ENCODE measurements at places on chromosomes 16 and 17. TPM values are rescaled to one million over a fixed set of nuclear protein-coding genes. Genes with fewer than 3 reads are reported as not detected.

GRCh38 chr16:969508-970385, 1.0 kb downstream of the LMF1 start:
- no peak for DNase-seq

GRCh38 chr16:88650749-88651275, at the start of gene CYBA:
CYBA (minus strand) TSS chr16:88651053; CDS start chr16:88651013, 40 bp downstream.
- peak; percentile 83 for DNase-seq

GRCh38 chr17:37689317-37689716, 46.1 kb upstream of the DDX52 start:
- peak; percentile 86 for DNase-seq

DNA sequence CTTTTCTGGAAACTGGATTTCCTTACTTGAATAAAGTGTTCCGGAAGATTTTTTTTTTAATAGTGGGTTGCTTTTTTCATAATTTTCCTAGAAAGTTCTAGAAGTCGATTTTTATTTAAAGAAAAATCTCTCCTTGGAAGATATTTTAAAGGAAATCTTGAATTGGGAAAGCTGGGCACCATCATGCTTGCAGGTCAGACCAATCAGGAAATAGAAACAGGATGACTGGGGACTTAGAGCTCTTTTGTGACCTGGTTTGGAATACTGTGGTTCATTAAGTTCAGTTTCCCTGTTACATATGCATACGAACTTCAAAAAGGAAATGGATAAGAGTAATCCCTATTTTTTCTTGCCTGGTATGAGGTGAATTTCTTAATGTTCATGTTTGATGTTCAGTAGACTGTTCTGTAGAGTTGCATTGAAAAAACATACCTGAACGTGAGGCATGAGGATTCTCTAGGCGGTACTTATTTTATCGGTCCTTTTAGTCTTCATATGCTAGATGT, 1.2 kb downstream of the NFATC3 start:
- DNase-seq: peak; percentile 69

SRCIN1 gene
- total RNA-seq: 0.90 TPM

DNA sequence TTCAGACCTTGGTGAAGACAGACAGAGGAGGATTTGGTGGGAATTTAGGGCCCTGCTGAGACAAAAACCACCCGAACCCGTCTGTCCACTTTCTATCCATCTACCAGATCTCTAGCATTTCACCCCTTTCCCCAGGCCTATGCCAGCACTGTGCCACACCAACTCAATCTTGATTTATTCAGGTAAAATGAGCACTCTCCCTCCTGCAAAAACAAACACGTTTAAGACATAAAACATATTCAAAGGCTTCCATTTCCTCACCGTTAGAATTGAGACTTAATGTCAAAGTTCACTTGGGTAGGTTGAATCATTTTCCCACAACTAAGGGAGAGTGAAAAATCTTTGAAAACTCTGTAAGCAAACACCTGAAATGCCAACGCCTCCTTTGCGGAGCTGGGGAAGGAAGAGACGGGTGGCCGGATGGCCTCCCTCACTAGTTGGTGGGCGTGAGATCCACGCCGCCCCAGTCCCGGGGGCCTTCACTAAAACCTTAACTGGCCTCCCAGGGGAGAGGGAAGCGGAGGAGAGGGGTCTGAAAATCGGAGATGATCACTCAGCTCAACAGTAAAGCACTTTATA, 862 bp downstream of the DCAKD start:
- peak; percentile 60 for DNase-seq

DNA sequence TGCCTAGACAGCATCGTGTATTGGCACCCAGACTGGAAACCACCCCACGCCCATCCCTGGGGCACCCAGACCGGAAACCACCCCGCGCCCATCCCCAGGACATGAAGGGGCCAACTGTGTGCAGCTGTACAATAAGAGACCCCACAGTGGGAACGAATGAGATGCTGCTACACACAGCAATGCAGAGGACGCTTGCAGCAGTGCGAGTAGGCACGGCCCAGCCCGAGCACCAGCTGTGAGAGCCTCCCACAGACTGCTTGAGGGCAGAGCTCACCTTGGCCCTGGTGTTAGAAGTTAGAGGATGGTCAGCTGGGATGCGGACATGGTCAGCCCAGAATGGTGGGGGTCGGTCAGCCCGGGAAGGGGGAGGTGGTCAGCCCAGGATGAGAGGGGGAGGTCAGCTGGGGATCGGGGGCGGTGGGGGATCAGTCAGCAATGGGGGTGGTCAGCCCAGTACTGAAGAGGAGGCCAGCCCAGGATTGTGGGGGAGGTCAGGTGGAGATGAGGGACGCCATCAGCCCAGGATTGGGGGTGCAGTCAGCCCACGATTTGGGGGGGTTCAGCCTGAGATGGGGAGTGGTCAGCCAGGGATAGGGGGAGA, 340.0 kb downstream of the C16orf95 start:
- no peak for DNase-seq

DNA sequence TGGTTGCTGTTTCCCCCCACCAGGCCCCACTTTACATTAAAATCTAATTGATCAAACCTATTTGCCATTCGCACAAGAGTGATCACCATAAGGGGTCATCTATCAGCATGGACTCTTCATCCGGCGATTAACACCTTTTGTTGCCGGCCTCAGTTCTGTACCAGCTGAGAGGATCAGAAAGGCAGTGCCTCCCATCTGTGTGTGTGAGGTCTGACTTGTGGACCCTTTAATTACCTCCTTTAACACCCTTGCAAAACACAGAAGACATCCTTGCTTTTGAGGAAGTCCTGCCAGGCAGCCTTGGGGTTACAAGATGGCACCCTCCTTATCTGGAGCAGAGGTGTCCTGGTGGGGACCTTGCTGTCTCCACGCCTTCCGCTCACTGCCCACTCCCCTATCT, 77.2 kb upstream of the IRX3 start:
- no peak for DNase-seq

AOC3 gene
- total RNA-seq: 8.7 TPM

LLGL2 gene
- total RNA-seq: 86.7 TPM

CCL17 gene
- total RNA-seq: not detected

DNA sequence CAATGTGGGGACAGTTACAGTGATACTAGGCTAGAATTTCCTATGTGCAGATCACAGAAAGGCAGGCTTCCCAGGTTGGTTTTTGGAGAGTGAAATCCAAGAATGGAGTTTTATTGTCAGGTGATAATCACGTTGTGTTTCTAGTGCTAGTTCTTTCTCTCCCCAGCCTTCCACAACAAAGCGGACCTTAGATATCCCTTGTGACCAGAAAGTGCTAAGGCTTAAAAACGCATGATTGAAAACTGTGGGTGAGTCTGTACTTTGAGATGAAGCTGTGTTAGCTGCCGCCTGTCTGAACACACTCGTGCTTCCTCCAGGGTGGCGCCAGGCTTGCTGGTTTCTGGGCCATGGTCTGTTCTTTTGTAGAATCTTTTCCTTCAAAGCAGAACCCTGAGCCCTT, 52.1 kb downstream of the BANP start:
- DNase-seq: no peak
